ENCODE measurements at places on chromosomes 12 and 14. TPM values are rescaled to one million over a fixed set of nuclear protein-coding genes. Genes with fewer than 3 reads are reported as not detected.

AQP6 gene
- not detected for total RNA-seq

MIP gene
- 0.41 TPM for total RNA-seq

KRT78 gene
- not detected for total RNA-seq

PPP1R1A gene
- 10.6 TPM for total RNA-seq

CLMN gene
- 0.82 TPM for total RNA-seq

RERG gene
- 1.6 TPM for total RNA-seq

ASCL4 gene
- not detected for total RNA-seq

KRT75 gene
- not detected for total RNA-seq

Measured in frontal cortex (tissue), 4 donors.